ENCODE measurements at places on chromosomes 1 and 21.
A peak's percentile ranks its signal among the peaks of the same experiment; 100 is the strongest.

DNA sequence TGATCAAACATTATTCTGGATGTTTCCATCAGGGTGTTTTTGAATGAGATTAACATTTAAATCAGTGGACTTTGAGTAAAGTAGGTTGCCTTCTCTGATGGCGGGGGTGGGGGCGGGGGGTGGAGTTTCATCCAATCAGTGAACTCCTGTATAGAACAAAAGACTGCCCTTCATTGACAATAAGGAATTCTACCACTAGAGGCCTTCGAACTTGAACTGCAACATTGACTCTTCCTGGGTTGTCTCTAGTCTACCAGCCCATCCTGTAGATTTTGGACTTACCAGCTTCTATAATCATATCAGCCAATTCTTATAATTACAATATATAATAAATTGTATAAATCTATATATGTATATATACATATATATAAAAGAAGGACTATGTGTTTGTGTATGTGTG lies 520.4 kb upstream of the CXADR start:
- H3K27ac ChIP-seq, result no peak overlapping the region
- H3K27me3 ChIP-seq, result no peaks in the 10 kb centered on the region
- no peaks in the 10 kb centered on the region for H3K36me3 ChIP-seq
- DNase-seq, result peak; percentile 7
- no peak overlapping the region for H3K4me3 ChIP-seq

DNA sequence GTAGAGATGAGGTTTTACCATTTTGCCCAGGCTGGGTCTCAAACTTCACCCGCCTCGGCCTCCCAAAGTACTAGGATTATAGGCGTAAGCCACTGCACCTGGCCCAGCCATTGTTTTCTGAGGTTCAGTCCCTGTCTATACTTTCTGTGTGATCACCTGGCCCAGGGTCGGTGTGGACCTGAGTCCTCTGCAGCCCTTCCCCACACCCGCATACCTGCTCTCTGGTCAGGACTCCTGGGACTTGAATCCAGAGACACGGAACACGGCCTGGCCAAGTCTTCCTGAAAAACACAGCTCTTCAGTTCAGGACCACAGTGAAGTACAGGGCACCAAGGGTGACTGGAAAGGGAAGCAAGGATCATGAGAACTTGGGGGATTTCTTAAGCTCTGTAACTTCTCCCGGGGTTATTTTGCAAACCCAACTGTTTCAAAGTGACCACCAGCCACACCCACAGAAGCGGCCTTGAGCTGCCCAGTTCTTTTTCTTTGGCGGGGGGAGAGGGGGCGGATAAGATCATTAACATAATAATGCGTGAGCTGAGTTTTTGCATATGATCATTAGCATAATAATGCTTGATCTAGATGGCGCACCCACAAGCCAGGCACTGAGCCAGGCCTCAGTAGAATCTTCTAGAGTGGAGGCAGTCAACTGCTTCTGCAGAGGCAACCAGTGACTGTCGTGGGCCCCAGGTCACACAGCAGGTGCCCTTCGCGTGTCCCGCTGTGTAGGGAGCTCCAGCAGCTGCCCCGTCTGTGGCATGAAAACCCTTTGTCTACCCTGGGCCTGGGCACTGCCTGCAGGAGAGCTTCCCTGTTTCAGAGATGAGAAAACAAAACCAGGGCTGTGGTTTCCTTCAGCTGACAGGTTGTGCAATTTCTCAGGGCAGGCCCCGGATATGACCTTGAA lies 1.7 kb upstream of the NADK start:
- H3K27ac ChIP-seq, result peak overlapping the region; percentile 90
- peaks cover 67% of the 10 kb centered on the region for H3K4me1 ChIP-seq
- no peak for DNase-seq
- H3K36me3 ChIP-seq, result peaks cover 3% of the 10 kb centered on the region

GRCh38 chr1:94324178-94324544 lies 86.8 kb upstream of the ARHGAP29 start:
- H3K4me1 ChIP-seq, result peaks cover 52% of the 10 kb centered on the region
- no peaks in the 10 kb centered on the region for H3K27me3 ChIP-seq
- no peak for DNase-seq
- H3K27ac ChIP-seq, result no peak overlapping the region

GRCh38 chr1:89606227-89606980 lies 26.5 kb upstream of the LRRC8C start:
- H3K27ac ChIP-seq, result no peak overlapping the region
- no peak for DNase-seq
- H3K4me3 ChIP-seq, result no peak overlapping the region
- no peaks in the 10 kb centered on the region for H3K27me3 ChIP-seq

- DNase-seq, result peak; percentile 89
- peaks cover 65% of the 10 kb centered on the region for H3K4me1 ChIP-seq
- peak overlapping the region; percentile 74 for H3K4me3 ChIP-seq
Measured at GRCh38 chr1:32351399-32352238, 10.7 kb downstream of the FAM229A start.

GRCh38 chr1:28143496-28144202 lies 32.8 kb downstream of the PTAFR start:
- no peaks in the 10 kb centered on the region for H3K27me3 ChIP-seq
- H3K36me3 ChIP-seq, result no peaks in the 10 kb centered on the region
- DNase-seq, result no peak
- H3K4me1 ChIP-seq, result peaks cover 19% of the 10 kb centered on the region
- H3K4me3 ChIP-seq, result no peak overlapping the region

- H3K4me1 ChIP-seq, result no peaks in the 10 kb centered on the region
- peaks cover 9% of the 10 kb centered on the region for H3K27me3 ChIP-seq
- H3K36me3 ChIP-seq, result no peaks in the 10 kb centered on the region
- 0 out of 2 replicates have a peak overlapping the region, but pooled peaks have one; percentile 9 for H3K4me3 ChIP-seq
- DNase-seq, result no peak
Measured at GRCh38 chr1:230425252-230426091, 660 bp downstream of the PGBD5 start.

DNA sequence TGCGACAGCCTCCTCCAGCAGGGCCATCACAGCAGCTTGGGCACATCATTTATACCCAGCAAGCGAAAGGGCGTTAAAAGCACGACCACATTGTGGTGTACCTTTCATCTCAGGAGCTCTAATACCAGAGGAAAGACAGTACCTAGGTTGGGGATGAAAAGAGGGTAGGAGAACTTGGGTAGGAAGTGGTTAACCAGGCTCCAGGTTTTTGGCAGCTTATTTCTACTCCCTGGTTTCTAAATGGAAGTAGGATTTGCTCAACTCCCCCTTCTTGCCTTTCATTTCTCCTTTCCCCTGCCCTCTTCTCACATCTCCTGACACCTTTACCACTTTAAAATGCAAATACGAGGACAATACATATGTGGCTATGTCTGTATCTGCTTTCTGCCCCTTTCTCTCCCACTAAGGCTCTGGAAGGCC lies 30.2 kb downstream of the FAM177B start:
- H3K4me3 ChIP-seq, result no peak overlapping the region
- DNase-seq, result no peak
- H3K36me3 ChIP-seq, result no peaks in the 10 kb centered on the region
- H3K27ac ChIP-seq, result no peak overlapping the region
- no peaks in the 10 kb centered on the region for H3K27me3 ChIP-seq

GRCh38 chr1:170010443-170010842 lies 64.1 kb downstream of the KIFAP3 start:
- no peaks in the 10 kb centered on the region for H3K36me3 ChIP-seq
- H3K4me1 ChIP-seq, result no peaks in the 10 kb centered on the region
- peak; percentile 44 for DNase-seq
- H3K27ac ChIP-seq, result no peak overlapping the region
- no peaks in the 10 kb centered on the region for H3K27me3 ChIP-seq

DNA sequence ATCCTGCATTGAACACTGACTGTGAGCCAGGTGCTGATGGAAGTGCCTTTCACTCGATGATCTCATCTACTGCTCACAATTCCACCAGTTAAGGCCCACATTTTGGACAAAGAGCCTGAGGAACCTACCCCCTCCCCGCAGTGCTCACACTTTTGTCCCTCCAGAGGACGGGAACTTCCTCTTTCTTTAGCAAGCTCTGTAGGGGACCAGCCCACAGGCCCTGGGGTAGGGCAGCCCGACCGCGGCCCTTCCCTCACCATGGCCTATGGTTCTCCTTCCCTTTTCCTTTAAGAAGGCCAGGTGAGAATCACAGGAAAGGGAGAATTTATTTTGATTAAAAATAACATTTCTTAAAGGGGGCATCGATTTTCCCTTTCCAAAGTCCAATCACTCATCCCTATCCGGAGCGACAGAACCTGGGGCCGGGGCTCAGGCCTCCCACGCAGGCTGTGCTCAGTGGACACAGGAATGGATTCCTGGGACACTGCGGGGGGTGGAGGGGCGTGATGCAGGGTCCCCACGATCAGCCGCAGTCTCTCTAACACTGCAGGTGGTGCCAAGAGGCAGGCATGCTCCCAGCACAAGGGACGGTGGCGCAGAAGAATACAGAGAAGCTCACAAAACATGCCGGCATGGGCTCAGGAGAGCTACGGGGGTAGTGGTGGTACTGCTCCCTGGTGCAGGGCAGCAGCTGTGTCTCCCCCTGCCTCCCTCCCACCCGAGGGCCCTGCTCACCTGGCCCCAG lies 8.9 kb upstream of the KCNE1 start:
- H3K27ac ChIP-seq, result peak overlapping the region; percentile 85
- peaks cover 41% of the 10 kb centered on the region for H3K36me3 ChIP-seq
- peaks cover 57% of the 10 kb centered on the region for H3K4me1 ChIP-seq

- H3K27me3 ChIP-seq, result no peaks in the 10 kb centered on the region
- H3K36me3 ChIP-seq, result no peaks in the 10 kb centered on the region
- peaks cover 19% of the 10 kb centered on the region for H3K4me1 ChIP-seq
- DNase-seq, result peak; percentile 63
- no peak overlapping the region for H3K27ac ChIP-seq
- no peak overlapping the region for H3K4me3 ChIP-seq
Measured at GRCh38 chr1:223886516-223886921, 40.8 kb upstream of the TP53BP2 start.

DNA sequence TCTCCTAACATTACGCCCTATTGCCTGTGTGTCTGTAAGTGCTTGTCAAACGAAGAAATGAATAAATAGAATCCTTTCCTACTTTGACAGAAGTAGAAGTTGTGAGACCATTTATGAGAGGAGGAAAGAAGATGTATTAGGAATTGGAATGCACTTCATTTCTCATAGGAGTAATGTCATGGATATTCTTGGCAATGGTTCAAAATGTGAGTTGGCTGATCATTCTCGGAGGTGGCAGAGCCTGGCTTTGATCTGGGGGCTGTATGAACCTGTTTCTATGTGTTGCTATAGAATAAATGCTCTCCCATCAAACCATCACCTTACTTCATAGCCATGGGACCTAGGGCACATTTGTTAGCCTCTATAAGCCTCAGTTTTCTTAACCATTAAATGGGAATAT lies 10.1 kb upstream of the SERBP1 start:
- no peaks in the 10 kb centered on the region for H3K36me3 ChIP-seq
- H3K27ac ChIP-seq, result no peak overlapping the region
- H3K4me3 ChIP-seq, result no peak overlapping the region
- no peaks in the 10 kb centered on the region for H3K27me3 ChIP-seq
- DNase-seq, result no peak

DNA sequence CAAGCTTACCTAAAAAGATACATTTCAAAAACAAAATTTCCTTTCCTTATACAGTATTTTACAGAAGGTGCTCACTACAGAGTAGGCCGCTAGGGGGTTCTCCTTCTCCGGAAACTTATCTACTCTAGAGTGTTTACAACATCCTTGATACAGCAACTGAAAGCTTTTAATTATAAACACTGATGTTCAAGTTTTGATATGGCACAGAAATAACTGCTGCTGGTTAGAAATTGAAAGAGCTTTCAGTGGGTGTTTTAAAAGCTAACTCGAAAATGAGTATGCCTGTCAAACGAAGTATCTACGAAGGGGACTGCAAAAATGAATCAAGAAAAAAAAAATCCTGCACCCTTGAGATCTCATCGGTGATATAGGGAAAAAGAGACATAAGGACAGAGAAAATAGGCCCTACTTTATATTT lies 1.0 kb downstream of the YOD1 start:
- H3K4me3 ChIP-seq, result peak overlapping the region; percentile 98
- H3K27ac ChIP-seq, result peak overlapping the region; percentile 90
- H3K36me3 ChIP-seq, result peaks cover 10% of the 10 kb centered on the region
- H3K4me1 ChIP-seq, result peaks cover 62% of the 10 kb centered on the region

- H3K27me3 ChIP-seq, result peaks cover 2% of the 10 kb centered on the region
- H3K4me3 ChIP-seq, result no peak overlapping the region
- no peak for DNase-seq
- H3K4me1 ChIP-seq, result no peaks in the 10 kb centered on the region
Measured at GRCh38 chr21:45588871-45589491, 46.7 kb upstream of the SLC19A1 start.

- no peak overlapping the region for H3K27ac ChIP-seq
- no peaks in the 10 kb centered on the region for H3K36me3 ChIP-seq
- H3K4me1 ChIP-seq, result no peaks in the 10 kb centered on the region
- DNase-seq, result no peak
Measured at GRCh38 chr21:31110430-31110829, 72.2 kb upstream of the KRTAP19-8 start.

- no peak for DNase-seq
- no peak overlapping the region for H3K27ac ChIP-seq
- no peak overlapping the region for H3K4me3 ChIP-seq
- H3K36me3 ChIP-seq, result no peaks in the 10 kb centered on the region
Measured at GRCh38 chr1:172770071-172770470, 111.2 kb downstream of the FASLG start.

Measured in HepG2 (cell line).